ENCODE measurements at places on chromosomes 6 and 20.

DNA sequence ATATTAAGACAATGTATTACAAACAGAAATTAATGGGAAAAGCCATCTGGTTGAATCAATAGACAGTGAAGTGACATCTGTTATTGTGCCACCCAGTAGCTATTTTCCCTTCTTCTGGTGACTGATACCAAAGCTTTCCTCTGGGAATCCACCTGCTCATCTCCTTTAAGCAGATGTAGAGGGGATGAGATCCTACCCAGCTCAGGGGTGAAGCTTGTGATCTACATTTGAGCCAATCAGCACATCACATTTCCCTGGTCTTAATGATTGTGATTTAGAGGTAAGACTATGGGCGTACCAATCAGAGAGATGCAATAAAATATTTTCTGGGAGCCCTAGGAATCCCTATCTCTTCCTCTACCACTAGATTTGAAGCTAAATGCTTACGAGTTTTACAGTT, 782.9 kb downstream of the PTPRT start:
- DNase-seq = no peak

DNA sequence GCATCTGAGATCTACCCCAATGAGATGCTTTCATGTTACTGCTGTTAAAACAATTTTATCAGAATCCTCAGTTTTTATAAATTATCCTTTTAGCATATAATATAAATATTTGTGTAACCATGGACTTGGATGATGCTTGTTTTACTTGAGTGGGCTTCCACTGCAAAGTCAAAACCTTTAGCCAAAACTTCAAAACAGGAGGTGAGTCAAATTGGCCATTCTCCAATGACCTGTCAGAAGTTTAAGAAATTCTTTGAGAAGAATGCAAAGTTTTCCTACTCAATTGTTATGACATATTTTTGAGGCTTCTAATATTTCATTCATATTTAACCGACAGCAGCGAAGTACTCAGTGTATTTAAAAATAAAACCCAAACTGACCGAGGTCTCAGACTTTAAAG, 507.9 kb downstream of the EYS start:
- no peak for DNase-seq

DNA sequence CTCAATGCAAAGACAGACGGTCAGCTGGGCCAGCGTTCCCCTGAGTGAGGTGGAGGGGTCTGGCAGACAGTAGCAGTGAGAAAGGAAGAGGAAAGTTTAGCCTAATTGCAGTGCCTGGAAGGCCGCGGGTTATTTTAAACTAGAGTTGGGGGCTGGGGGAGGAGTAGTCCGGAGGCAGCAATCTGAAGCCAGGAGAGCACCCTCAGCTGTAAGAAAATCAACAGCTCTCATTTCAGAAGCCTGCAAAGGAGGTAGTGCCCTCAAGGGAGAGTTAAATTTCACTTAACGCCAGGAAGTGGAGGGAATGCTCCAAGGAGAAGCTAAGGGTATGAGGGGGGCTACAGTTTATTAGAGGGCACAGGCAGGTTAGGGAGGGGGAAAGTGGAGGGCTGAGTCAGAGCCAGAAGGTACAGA, 26.9 kb downstream of the RING1 start:
- no peak for DNase-seq

DNA sequence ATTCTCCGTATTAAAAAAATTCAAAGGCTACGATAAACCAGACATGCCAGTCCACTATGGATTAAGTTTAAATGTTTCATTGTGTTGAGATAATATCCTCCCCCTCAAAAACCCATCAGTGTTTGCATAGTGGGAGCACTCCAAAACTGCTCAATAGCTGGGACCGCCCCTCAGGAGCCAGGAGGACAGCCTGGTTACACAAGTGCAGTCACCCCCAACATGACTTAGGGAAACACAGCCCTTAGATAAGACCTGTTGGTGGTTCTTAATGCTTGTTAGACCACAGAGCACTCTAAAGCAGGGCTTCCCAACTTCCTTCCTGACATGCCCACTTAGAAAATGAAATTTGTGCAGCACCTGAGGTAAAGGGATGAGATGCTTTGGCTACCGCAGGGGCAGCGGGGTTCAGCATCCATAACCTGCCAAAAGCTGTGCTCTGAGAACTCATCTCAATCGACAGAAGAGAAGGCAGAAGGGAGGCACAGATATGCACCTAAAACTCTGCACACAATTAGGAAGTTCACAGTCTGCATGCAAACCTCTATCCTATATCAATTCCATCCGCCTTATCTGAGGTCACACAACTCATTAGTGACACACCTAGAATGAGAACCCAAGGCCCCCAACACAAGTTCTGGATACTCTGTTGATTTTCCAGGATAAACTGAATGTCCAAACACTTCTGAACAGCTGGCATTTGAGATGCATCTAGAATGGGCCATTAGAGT, 74.3 kb downstream of the RALGAPA2 start:
- no peak for DNase-seq

GRCh38 chr20:45911486-45912343, at the start of gene PLTP:
Gene PLTP (minus strand): TSS chr20:45912155. CDS start chr20:45911452, 703 bp downstream.
- no peak for DNase-seq

- DNase-seq = no peak
Observed at GRCh38 chr6:52572536-52572935, 4.3 kb downstream of the TRAM2 start.

DNA sequence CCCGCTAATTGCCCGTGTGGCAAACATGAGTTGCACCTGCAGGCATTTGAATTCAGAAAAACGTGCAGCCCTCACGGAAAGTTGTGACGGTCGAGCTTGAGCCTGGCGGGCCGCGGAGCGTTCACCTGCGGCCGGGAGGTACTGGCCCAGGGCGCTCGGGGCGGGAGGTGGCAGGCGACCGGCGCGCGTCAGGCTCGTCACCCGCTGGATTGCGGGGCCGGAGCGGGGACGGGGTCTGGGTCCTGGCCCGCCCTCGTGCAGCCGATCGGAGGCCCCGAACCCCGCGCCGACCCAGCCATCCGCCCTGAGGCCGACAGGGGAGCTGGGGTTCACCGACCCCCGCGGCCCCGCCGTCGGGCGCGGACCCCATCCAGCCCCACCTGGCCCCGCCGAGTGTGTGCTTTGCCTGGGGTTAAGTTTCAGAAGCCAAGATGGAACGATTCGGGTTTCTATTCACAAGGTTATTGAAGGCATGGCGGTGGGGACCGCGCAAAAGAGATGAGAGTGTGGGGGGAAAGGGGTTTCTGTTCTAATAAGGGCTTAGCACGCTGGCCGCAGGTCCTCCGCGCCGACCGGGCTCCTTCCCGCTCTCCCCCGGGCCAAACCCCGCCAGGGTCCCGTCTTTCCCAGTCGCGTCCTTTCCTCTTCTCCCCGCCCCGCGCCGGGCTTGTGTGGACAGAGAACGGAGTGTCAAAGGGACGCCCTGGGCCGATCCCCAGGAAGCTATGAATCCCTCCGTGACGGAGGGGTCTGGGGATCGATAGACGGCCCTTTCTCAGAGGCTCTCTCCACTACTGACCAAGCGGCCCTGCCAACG, 1.6 kb upstream of the HEY2 start:
- DNase-seq = peak; percentile 86

GRCh38 chr20:57811374-57812020, 101.7 kb upstream of the PMEPA1 start:
- DNase-seq = no peak

GRCh38 chr20:51725584-51726176, 42.5 kb downstream of the ATP9A start:
- no peak for DNase-seq

DNA sequence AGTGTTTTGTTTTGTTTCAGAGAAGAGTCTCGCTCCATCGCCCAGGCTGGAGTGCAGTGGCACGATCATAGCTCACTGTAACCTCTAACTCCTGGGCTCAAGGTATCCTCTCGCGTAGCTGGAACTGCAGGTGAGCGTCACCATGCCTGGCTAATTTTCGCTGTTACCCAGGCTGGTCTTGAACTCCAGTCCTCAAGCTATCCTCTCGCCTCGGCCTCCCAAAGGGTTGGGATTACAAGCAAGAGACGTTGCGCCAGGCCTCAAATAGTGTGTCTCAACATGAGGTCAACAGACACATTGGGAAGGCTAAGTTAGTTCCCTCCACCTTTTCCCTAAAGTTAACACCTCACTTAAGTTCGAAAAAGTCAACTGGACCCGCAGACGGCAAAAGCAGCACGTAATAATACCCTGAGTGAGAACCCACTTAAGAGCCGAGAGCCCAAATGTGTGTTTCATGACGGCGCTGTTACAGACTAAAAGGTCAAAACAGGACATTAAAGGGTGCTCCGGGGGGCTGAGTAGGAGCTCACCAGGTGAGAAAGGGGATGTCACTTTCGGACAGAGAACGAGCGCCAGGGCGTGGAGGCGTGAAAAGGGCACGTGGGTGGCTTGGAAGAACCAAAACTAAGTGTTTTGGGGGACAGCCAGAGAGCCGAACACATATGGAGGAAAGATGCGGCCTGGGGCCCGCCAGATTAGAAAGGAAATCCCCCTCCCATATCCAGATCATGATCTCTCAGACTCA, 499 bp downstream of the TTI1 start:
- DNase-seq = peak; percentile 71

DNA sequence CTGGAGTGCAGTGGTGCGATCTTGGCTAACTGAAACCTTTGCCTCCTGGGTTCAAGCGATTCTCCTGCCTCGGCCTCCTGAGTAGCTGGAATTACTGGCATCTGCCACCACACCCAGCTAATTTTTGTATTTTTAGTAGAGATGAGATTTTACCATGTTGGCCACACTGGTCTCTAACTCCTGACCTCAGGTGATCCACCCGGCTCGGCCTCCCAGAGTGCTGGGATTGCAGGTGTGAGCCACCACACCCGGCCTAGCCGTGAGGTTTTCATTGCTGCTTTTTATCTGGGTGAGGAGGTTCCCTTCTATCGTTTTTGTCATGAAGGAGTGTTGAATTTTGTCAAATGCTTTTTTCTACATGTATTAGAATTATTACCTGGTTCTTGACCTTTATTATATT, 23.9 kb downstream of the SRC start:
- DNase-seq = no peak

DNA sequence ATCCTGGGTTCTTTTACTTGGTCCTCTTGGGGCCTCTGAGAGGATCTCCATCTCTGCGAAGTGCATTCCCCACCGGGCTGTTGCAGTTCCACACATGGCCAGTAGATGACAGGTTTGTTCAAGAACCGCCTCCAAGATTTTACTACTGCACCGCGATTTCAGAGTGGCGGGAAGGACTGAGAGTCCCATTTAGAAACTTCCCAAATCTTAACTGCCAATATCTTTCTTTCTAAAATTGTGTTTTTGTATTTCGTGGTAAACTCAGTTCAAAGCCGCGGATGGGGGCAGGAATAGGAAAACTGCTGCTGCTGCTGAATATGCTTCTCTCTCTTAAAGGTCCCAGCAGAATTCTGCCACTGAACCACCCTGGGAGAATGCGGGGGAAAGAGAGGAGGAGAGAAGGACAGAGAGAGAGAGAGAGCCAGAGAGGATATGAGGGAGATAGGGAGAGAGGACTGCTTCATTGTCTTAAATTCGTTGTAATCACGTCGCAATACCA, 8.6 kb upstream of the BTNL2 start:
- DNase-seq = peak; percentile 75

- DNase-seq = no peak
Observed at GRCh38 chr20:49560646-49561045, 7.3 kb downstream of the PTGIS start.

DNA sequence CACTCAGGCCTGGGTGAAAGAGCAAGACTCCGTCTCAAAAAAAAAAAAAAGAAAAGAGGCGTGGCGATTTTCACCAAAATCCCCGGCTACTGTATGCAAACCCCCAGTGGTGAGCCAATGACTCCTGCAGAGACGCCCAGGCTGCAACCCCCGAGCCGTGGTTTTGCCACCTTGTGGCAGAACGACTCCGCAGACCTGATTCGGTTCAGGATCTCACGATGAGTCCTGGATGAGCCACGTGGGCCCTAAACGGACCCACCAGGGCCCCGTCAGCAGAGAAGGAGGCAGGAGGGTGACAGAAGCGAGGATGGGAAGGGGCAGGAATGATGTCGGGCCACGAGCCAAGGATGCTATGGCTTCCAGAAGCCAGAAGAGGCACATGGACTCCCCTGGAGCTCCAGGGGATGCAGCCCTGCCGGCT, 42.5 kb downstream of the SLC2A4RG start:
- DNase-seq = peak; percentile 82

GRCh38 chr6:16322666-16323312, 84.4 kb downstream of the GMPR start:
- peak; percentile 94 for DNase-seq

DNA sequence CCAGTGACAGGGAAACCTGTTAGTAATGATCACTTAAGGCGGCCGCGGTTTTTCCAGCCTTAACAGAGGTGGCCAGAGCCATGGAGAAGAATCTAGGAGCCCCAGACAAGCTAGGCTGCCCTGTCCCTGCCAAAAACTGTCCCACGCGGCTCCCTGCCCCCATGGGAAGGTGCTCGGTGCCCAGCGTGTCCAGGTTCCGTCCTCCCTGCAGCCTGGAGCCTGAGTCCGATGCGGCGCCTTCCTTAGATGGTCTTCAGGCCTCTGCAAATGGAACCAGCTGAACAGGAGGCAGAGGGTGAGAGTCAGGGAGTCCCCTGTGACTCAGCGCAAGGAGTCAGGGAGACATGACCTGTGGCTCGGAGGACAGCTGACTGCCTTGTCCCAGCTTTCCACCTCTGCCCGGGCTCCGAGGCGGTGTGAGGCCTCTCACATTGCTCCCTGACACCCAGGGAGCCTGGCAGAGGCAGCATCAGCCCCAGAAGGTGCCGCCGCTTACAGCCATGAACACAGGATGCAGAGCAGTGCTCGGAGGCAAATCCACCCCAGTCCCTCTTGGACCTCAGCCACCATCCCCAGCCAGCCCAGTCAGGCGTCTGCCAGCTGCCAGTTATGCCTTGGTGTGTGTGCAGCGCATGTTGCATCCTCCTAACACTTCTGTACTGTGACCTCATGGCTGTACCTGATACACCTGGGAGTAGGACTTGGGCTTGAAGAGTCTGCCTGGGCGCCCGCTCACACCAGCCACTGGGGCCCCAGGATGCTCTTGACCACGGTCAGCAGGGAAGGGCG, 377.7 kb downstream of the CDH4 start:
- peak; percentile 72 for DNase-seq

GRCh38 chr6:45378334-45378926, 696 bp upstream of the SUPT3H start:
- peak; percentile 42 for DNase-seq

GRCh38 chr6:112298816-112299281, 44.5 kb upstream of the LAMA4 start:
- DNase-seq = no peak

DNA sequence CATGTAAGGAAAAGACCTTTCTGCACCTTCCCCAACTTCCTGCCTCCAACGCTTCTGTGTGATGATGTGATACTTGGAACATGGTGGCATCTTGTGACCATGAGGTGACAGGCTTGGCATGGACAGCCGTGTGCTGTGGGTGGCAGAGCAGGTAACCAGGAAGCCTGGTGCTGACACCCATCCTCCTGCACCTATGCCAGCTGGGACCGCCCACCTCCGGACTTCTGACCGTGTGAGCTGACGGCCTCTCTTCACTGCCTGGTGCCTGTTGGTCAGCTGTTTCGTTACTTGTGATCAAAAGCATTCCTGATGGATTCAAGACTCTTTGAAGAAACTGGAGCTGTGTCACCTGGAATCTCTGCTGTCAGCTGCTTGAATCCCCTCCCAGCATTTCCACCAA, 70.3 kb downstream of the TMEM242 start:
- DNase-seq = no peak
